ENCODE measurements at places on chromosomes 16 and 17. TPM values are rescaled to one million over a fixed set of nuclear protein-coding genes. Genes with fewer than 3 reads are reported as not detected.
A peak's percentile ranks its signal among the peaks of the same experiment; 100 is the strongest.

- no peak for DNase-seq
Observed at GRCh38 chr17:10091046-10091445, 107.4 kb downstream of the GAS7 start.

KIF2B gene
- polyA plus RNA-seq: not detected

CACNG3 gene
- polyA plus RNA-seq: not detected

ABCA5 gene
- 34.0 TPM for polyA plus RNA-seq

DNA sequence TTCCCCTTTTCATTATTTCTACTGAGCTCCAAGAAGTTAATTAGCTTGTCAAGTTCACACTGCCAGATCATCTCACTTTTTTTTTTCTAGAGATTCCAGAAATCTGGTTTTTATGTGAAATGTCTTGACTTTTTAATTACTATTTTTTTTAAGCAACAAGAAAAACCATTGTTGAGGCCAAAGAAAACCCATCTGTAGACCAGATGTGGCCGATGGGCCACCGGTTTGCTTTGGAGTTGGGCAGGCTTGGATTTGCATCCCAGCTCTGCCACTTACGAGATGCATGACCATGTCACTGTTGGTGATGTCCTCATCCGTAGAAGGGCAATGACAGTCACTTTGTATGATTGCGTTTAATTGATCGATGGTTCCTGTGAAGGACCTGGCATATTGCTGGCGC is 34.2 kb upstream of the MRTFB start:
- no peak for DNase-seq

ZNF594 gene
- 27.3 TPM for polyA plus RNA-seq

ADAM11 gene
- 4.1 TPM for polyA plus RNA-seq

DNA sequence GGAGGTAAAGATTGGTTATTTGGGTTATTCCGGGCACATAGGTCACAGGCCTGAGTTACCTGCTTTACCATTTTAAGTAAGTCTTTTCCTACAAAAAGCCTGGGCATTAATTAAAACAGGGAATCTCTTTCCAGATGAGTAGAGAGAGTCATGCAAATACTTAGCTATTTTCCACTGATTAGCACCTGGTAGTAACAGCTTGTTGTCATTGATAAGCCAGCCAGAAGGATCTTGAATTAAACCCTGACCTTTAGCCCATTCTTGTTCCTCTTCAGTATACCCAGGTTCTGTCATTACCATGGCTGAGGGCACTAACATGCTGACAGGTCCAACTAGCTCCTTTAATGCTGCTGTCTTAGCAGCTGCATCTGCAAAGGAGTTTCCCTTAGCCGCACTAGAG is 44.4 kb upstream of the ARL4D start:
- DNase-seq: no peak

CETP gene
- 10.5 TPM for polyA plus RNA-seq

- DNase-seq: no peak
Observed at GRCh38 chr16:70576431-70577255, 53.0 kb downstream of the SF3B3 start.

GRCh38 chr17:78041386-78042179 is 83.1 kb downstream of the TNRC6C start:
- peak; percentile 28 for DNase-seq

GAST gene
- polyA plus RNA-seq: not detected

PSME3 gene
- 101 TPM for polyA plus RNA-seq

C16orf92 gene
- polyA plus RNA-seq: not detected

DNA sequence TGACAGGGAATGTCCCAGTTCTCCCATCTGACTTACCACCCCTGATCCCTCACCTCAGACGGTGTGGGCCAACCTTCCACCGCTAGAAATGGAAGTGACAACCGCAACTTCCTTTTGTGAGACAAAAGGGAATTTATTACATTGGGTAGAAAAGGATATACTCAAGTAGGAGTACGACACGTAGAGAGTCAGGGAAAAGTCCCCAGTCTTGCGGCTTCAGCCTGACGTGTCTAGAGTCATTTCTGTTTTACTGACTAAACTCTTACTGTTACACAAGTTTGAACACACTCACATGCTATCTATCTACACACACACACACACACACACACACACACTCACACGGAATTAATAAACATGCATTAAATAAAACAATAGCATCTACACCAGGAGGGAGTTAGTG is 178.9 kb downstream of the COPRS start:
- no peak for DNase-seq

DNA sequence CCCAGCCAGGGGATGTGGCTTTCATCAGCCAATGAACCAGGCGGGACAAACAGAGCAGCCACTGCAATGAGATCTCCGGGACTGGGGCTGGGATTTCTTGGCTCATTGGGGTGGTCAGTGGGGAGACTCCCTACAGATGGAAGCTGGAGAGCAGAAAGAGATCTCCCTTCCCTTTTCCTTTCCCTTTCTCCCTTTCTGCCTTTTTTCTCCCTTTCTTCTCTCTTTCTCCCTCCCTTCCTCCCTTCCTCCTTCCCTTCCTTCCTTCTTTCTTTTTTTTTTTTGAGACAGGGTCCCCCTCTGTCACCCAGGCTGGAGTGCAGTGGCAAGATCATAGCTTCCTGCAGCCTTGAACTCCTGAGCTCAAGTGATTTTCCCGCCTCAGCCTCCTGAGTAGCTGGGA is 14.0 kb downstream of the LAT start:
- no peak for DNase-seq

DNA sequence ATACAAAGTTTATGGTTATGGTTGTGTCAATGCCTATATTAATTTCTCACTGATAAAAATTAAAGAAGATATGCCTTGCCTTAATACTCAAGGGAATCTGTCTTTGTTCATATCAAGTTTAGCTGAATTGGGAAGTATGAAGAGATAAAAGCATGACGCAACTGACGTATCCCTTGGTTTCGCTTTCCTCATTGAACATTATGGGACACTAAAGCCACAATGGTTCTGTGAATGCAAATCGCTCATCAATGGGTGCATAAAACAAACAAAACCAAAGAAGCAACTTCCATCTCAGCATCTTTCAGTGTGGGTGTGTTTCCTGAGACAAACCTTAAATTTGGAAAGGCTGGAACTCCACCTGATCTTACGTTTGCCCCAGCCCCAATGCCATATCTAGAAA is 108.2 kb downstream of the NPIPB5 start:
- no peak for DNase-seq

GRCh38 chr16:71927383-71927782 is 32.1 kb downstream of the IST1 start:
- no peak for DNase-seq

- DNase-seq: no peak
Observed at GRCh38 chr16:48212033-48212432, 32.1 kb upstream of the LONP2 start.

DNA sequence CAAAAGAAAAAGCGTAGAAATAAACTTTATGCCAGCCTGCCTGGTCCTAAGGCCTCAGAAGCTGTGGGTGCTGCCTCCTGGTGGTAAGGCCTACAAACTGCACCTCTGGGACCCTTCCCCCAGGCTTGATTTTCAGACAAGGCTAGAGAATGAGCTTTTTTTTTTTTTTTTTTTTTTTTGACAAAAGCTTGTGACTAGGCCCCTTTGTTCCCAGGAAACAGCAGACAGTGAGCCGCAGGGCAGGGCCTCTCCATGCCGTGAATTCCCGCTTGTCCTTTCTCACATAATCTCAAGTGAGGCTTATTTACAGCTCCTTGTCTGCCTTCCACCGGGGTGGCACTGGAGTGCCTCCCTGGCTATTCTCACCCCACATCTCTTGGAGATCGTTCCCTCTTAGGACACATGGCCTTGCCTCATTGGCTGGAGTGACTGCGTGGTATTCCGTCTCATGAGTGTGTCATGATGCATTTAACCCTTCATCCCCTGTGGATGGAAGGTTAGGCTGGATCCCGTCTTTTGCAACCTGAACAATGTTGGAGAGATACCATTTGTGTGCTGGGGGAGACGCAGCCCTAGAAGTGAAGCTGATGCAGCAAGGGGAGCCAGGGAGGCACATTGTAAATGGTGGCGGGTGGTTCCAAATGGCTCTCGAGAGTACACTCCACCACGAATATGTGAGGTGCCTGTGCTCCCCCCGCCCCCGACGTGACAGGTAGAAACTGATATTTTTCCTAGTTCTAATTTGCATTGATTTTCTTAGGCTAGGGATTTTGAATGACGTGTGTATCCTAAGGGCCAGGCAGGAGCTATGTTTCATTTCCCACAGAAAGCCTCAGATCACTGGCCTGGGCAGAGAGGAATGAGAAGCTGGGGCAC is 49.6 kb downstream of the USP22 start:
- DNase-seq: peak; percentile 43

SLX1A gene
- polyA plus RNA-seq: 27.9 TPM

- no peak for DNase-seq
Observed at GRCh38 chr17:81241648-81242420, 2.7 kb downstream of the NDUFAF8 start.
